ENCODE measurements at places on chromosomes 12 and 14. TPM values are rescaled to one million over a fixed set of nuclear protein-coding genes. Genes with fewer than 3 reads are reported as not detected.

DNA sequence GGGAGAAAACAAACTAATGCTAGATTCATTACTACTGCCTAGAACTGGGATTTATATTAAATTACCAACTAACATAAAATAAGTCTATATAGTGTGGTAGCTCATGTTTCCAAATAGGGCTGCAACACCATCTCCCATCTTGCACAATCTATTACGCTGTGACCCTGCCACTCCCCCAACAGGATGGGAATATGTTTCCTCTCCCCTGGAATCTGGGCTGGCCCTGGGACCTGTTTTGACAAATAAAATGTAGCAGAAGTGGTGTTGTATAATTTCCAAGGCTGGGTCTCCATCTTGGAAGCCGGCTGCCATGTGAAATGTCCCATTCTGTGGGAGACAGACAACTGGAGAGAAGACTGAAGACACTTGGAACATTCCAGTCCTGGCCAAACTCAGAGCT lies 45.6 kb upstream of the FERMT2 start:
- no peak for DNase-seq

- DNase-seq, result no peak
Observed at GRCh38 chr14:36818246-36818645, 156.6 kb downstream of the PAX9 start.

- no peak for DNase-seq
Observed at GRCh38 chr12:52675301-52675701, 4.9 kb downstream of the KRT1 start.

The COCH gene
- 19.8 TPM for total RNA-seq

GRCh38 chr14:100045642-100046344 lies 19.4 kb upstream of the EVL start:
- DNase-seq, result no peak

GRCh38 chr12:7100239-7100638 lies 8.0 kb upstream of the C1R start:
- DNase-seq, result no peak

DNA sequence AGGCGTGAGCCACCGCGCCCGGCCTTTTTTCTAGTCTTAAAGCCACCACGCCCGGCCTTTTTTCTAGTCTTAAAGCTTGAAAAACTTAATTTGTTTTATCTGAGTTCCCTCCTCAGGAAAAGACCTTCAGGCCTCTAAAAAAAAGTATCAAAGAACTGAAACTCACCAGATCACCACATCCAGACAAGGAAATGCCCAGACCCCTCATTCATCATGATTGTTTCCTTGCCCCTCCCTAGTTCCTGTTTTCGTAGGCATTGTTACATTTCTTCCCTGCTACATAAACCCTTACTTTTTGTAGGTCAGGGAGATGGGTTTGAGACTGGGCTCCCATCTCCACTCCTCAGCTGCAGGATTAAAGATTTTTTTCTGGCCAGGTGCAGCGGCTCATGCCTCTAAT lies 21.1 kb upstream of the VWF start:
- peak; percentile 7 for DNase-seq

The KRT85 gene
- total RNA-seq, result not detected

DNA sequence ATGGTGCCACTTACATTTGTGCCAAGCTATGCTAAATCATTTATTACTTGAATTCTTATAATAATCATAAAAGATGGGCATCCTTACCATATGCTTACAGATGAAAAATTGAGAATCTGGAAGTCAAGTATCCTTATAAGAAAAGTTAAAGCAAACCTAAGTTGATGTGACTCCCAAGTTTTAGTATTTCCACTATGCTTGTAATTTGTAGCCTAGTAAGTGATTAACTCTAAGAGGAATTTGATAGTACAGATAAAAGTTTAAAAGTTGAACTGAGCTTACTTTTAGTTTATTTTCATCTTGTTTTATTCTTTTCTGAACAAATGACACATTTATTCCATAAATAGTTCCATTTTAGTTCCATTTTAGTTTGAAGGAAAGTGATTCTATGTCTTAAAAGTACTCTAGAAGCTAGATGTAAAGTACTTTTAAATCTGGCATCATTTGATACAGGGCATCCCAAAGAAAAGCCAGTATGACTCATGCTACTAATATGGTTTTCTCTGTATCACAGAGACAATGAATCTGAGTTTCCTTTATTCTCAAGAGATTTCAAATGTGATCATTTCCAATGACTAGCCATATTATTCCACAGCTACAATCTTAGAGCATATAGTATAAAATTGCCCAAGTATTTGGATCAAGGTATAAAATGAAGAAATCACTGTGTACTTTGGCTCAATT lies 596.0 kb downstream of the SLC16A7 start:
- DNase-seq, result no peak

GRCh38 chr12:67928621-67929383 lies 60.4 kb upstream of the IFNG-AS1 start:
- DNase-seq, result no peak

The LTBR gene
- not detected for total RNA-seq

The CD69 gene
- total RNA-seq, result 10.3 TPM

The TAS2R9 gene
- not detected for total RNA-seq

The PMCH gene
- total RNA-seq, result not detected

DNA sequence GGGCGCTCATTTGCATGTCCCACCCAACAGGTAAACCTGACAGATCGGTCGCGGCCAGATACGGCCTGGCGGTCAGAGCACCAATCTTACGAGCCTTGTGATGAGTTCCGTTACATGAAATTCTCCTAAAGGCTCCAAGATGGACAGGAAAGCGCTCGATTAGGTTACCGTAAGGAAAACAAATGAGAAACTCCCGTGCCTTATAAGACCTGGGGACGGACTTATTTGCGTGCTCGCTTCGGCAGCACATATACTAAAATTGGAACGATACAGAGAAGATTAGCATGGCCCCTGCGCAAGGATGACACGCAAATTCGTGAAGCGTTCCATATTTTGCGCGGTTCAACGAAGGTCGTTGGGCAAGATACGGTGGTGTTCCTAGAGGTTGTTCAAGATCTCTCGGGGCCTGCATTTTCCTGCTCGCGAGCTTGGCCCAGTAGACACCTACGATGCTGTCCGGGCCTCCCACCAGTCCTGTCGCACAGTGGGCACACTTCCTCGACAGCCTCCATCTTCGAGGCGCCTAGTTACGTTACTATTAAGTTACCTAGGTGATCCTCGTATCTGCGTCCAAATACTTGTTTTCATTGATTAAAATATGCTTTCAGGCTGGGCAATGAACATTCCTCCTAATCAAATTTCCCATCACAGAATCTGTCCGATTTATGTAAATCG lies at the start of gene RNU6-7:
TSS of gene RNU6-7 (plus strand) at position 230 of the 675 bp plus-strand sequence.
- DNase-seq, result no peak

- DNase-seq, result no peak
Observed at GRCh38 chr12:122160761-122161160, 13.3 kb downstream of the IL31 start.

DNA sequence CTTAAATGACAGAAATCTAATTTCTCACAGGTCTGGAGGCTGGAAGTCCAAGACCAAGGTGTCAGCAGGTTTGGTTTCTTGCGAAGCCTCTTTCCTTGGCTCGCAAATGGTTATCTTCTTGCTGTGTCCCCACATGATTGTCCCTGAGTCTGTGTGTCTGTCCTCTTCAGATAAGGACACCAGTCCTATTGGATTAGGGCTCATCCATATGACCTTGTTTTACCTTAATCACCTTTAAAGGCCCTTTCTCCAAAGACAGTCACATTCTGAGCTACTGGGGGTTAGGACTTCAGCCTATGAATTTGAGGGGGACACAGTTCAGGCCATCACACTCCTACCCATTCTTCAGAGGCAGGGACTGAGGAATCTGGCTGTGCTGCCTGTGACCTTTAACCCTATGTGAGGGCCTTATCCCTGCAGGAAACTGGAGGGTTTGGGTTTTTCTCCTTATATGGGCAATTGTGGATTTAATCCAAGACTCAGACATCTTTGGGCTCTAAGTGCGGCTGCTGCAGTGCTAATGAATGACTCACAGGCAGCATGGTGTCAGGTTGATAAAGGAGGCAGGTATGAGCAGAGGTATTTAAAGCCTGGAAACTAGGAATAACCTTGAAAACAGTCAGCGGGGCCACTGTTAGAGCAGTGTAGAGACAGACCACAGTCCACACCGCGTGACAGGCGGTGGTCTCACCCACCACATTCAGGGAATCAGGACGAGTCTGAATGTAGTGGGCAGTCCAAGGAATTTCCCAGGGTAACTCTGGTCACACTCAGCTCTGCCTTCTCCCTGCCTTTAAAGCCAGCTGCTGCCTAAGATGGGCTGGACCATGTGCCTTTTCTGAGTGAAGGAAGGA lies 10.2 kb downstream of the TPCN1 start:
- no peak for DNase-seq

- no peak for DNase-seq
Observed at GRCh38 chr14:97331526-97331925, 534.3 kb downstream of the VRK1 start.

DNA sequence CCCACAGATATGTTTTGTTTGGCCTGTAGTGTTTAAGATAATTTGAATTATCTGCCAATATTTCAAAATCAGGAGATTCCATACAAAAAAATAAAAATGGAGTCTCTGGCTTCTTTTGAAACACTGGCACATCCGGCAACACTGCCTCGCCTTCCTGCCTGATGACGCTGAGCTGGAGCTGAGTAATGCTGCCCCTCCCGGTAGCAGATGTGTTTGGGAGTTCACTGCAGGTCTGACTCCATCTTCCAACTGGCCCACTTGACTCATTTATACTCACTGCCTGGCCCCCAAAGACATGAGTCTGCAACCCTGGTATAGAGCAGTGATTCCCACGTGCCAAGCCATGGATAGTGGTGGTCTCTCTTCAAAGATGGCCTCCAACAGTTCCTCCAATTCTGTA lies 7.4 kb downstream of the CIT start:
- DNase-seq, result no peak

The PTGDR gene
- not detected for total RNA-seq

The FGF6 gene
- total RNA-seq, result not detected

DNA sequence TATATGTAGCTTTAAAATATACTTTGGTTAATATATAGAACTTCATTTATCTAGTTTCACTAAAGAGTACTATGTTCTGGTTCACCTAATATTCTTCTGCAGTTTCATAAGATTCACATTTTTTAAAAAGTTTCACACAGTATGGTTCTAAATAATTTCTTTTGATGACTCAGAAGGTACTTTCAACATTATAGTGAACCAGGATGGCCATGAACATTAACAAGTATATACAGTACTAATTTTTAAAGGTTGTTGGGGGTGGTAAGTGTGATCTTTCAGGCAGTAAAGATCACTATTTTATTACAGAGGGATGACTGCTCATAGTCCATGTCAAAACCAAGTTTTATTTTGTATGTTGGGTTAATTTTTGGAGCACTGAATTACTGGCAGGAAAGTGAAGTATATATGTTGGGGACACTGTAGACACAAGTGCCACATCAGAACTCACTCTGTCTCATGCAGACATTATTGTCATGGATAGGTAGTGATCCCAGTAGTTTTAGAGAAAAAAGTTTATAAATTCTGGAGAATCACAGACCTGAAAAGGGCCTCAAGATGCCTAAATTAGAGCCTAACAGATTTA lies 60.0 kb downstream of the DCAF5 start:
- DNase-seq, result no peak

DNA sequence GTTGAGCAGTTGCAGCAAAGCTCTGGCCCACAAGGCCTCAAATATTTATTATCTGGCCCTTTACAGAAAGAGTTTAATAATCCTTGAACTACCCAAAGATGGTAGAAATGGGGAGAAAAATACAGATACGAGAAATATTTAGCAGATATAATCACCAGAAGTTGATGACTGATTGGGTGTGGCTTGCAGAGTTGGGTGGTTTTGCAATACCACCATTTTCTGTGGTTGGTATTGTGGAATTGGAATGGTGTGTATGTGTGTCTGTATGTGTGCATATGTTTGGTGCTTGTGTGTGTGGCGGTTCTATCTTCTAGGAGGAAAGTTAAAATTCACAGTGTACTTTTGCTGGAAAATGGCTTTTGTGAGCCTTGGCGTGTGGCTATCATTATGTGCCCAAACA lies 85.4 kb upstream of the MANSC4 start:
- DNase-seq, result no peak

The OR6C65 gene
- total RNA-seq, result not detected
